Endothelial cell of coronary artery (primary cell): ENCODE measurements at places on chromosomes 7 and 10. TPM values are rescaled to one million over a fixed set of nuclear protein-coding genes. Genes with fewer than 3 reads are reported as not detected.

CADPS2 gene
- 51.4 and 53.7 TPM in 2 replicates for total RNA-seq

RASA4B gene
- 1.5 and 2.1 TPM in 2 replicates for total RNA-seq

PTPN12 gene
- 44.2 and 52.6 TPM in 2 replicates for total RNA-seq

LAMB4 gene
- 0.09 and 0.36 TPM in 2 replicates for total RNA-seq

CALHM2 gene
- total RNA-seq: 11.6 and 13.0 TPM in 2 replicates

SLC18A3 gene
- total RNA-seq: under 0.01 TPM in 1 of 2 replicates, not detected in the other

PNLIPRP2 gene
- not detected in 2 replicates for total RNA-seq

CALML5 gene
- not detected in 2 replicates for total RNA-seq

ERVW-1 gene
- total RNA-seq: not detected in 2 replicates

PHTF2 gene
- total RNA-seq: 9.0 and 11.5 TPM in 2 replicates

PCLO gene
- total RNA-seq: 0.09 and 0.45 TPM in 2 replicates

AKR1D1 gene
- not detected in 2 replicates for total RNA-seq

LMTK2 gene
- total RNA-seq: 8.0 and 9.9 TPM in 2 replicates

GNAT3 gene
- total RNA-seq: not detected in 2 replicates

IDI2 gene
- not detected in 2 replicates for total RNA-seq

TMEM176A gene
- total RNA-seq: not detected in 2 replicates

CYP2C19 gene
- not detected in 2 replicates for total RNA-seq

SOSTDC1 gene
- not detected in 2 replicates for total RNA-seq

HOGA1 gene
- total RNA-seq: 0.09 and 0.18 TPM in 2 replicates

EPHA1 gene
- total RNA-seq: 0.18 TPM in 1 of 2 replicates, not detected in the other
